ENCODE measurements at places on chromosomes 2 and 18.

DNA sequence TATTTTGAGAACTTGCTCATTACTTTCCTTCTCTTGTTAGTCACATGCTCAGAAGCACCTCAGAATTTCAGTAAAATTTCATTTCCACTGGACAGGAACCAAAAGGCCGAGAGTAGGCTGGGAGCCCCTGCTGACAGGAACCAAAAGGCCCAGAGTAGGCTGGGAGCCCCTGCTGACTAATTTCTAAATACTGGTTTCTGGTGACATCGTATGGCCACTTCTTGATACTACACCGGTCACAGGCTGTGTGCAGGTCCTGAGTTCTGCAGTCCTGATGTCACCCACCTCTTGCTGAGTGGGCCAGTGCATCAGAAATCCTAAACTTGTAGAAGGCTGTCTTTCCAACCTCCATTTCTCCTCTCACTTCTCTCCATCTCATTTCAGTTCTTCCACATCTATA is 17.7 kb upstream of the EN1 start:
- DNase-seq: no peak

DNA sequence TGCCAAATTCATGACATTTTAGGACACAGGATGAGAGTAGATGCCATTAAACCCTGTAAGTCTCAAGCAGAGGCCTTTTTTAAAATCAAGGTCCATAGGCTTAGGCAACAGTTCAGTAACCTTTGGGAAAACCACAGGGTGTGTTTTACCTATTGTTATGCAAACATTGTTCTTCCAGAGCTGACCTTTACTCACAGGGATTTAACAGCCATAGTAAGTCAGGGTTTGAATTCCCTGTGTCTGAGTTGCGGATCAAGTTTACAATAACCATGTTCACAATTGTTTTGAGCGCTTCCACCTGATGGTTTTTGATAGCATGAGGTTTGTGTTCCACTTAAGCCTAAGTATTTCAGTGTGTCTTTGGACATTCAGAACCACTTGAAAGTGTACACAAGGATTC is 160.1 kb upstream of the BOD1L2 start:
- no peak for DNase-seq

GRCh38 chr2:138534791-138535190 is 33.2 kb downstream of the SPOPL start:
- DNase-seq: no peak

GRCh38 chr2:187079901-187080300 is 230.9 kb upstream of the ZSWIM2 start:
- no peak for DNase-seq

- no peak for DNase-seq
Measured at GRCh38 chr18:47522359-47522758, 270.9 kb upstream of the SKOR2 start.

- DNase-seq: no peak
Measured at GRCh38 chr2:7030810-7031209, 113.6 kb downstream of the RNF144A start.

DNA sequence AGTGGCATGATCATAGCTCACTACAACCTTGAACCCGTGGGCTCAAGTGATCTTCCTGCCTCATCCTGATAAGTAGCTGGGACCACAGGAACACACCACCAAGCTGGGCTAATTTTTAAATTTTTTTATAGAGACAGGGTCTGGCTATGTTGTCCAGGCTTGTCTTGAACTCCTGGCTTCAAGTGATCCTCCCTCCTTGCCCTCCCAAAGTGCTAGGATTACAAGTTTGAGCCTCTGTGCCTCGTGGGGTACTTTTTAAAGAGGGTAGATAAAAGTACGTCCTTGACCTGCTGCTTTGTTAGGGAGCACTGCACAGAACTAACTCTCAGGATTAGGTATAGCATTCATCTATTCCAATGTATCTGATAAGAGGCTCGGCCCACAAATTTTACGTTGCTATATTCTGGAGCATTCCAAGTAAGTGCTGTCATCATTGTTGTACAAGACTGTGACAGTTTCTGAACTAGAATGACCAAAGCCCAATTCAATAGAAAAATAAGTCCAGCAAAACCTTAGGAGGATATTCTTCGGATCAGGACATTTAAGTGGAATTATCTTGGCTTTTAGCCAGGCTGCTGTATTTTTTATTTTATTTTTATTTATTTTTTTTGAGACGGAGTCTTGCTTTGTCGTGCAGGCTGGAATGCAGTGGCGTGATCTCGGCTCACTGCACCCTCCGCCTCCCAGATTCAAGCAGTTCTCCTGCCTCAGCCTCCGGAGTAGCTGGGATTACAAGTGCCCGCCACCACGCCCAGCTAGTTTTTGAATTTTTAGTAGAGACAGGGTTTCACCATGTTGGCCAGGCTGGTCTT is 4.1 kb downstream of the MTCL1 start:
- DNase-seq: no peak

GRCh38 chr2:45698554-45698953 is 47.1 kb downstream of the PRKCE start:
- DNase-seq: no peak

- no peak for DNase-seq
Measured at GRCh38 chr2:48400553-48401164, 129.3 kb upstream of the STON1 start.

DNA sequence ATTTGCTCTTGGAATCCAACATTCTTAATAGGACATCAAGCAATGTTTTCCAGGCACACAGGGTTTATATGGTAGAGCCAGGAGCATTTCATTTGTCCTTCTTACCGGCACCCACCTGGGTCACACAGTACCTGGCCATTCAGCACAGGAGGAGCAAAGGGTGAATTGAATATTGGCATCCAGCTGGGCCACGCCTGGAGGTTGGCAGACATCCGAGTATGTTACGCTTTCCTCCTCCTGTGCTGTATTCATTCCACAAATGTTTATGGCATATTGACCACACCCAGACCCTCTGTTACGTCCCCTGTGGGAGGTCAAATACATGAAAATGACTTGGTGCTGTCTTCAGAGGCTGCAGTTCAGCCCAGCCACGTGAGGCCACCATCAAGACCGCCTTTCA is 206.2 kb downstream of the RTP5 start:
- no peak for DNase-seq

DNA sequence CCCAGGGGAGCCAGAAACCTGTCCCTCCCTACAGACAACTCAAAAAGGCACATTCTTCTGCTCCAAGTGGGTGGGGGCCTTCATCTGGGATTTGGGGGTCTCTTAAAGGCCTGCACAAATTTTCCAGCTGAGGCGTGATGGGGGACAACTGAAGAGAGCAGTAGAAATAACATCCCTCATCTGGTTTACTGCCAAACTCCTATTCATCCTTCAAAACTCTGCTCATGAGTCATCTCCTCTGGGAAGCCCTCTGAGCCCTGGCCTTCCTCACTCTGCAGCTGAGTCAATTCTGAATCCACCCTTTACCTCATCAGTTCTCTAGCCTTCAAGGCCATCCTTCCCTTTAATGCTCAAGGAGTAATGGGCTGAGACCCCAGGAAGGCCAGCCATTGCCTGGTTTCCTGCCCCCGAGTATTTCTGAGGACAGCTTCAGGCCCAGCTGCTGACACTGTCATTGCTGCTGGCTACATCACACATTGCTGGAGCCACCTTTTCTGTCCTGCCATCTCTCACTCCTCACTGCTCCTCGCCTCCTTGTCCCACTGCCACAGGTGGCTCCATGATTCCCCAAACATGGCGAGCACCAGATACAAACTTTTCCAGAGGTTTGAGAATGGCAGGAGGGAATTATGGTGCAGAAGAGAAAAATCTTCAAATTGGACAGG is 32.2 kb upstream of the GLI2 start:
- DNase-seq: peak; percentile 42

- peak; percentile 3 for DNase-seq
Measured at GRCh38 chr2:110983133-110983532, 137.6 kb upstream of the BCL2L11 start.

GRCh38 chr18:79403723-79404566 is 8.2 kb downstream of the NFATC1 start:
- DNase-seq: no peak

GRCh38 chr2:208781166-208781565 is 374.6 kb downstream of the PTH2R start:
- no peak for DNase-seq

DNA sequence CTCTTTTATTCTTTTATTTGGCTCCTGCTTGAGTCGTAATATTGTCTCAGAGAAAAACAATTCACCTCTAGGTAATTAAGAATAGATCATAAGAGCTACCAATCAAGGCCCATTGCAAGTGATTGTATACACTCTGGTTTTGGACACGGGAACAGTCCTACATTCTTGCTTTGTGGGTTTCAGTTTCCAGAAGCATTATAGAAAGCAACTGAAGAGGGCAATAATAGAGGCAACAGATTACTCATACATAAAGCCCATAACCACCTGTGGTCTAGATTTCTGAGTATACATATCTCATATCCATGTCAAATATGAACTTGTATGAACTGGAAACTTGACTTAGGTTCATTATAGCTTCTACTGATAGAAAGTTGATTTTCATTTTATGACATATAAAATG is 65.4 kb downstream of the DIS3L2 start:
- DNase-seq: no peak

- no peak for DNase-seq
Measured at GRCh38 chr2:28363686-28364280, 28.9 kb upstream of the FOSL2 start.

- DNase-seq: no peak
Measured at GRCh38 chr18:25279961-25280360, 72.0 kb downstream of the ZNF521 start.

- no peak for DNase-seq
Measured at GRCh38 chr2:64852771-64853241, 136.4 kb upstream of the SLC1A4 start.

- no peak for DNase-seq
Measured at GRCh38 chr2:158131483-158131912, 29.8 kb downstream of the UPP2 start.

GRCh38 chr2:230758566-230759480 is 46.2 kb downstream of the CAB39 start:
- peak; percentile 86 for DNase-seq

GRCh38 chr2:187382131-187382530 is 65.9 kb downstream of the CALCRL start:
- DNase-seq: no peak

DNA sequence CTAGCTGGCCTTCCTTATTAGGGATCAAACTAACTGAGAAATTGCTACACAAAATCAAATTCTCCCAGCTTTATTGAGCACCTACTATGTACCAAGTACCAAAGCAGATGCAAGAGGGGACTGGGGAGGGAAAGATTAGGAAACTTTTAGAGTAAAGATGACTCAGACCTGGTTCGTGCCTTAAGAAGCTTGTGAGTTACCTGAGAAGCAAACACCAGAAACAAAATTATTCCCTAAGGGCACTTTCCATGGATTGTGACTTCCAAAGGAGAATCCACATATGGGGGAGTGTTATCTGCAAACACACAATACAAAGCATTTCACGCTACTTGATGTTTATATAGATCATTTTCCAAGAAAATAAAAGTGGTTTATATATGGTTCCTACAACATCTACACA is 326.9 kb upstream of the HNRNPA3 start:
- no peak for DNase-seq

- peak; percentile 73 for DNase-seq
Measured at GRCh38 chr2:205060269-205060668, 515.0 kb downstream of the PARD3B start.

DNA sequence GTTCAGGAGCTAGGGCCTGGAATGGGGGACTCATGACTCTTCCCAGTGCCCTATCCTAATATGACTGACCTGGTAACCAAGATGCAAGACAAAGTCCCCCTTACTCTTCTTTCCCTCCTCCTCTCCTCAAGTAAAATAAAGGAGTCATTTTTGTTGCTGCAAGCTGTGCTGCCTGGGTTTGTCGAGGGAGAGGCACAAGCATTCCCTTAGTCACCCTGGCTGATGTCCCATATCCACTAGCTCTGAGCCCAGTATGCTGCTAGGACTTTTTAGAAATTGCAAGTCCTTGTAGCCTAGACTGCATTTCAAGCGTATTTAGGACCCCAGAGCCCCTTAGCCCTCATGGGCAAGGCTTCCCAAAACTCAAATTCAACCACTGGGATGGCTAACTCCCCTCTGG is 338.5 kb upstream of the SETBP1 start:
- DNase-seq: no peak

DNA sequence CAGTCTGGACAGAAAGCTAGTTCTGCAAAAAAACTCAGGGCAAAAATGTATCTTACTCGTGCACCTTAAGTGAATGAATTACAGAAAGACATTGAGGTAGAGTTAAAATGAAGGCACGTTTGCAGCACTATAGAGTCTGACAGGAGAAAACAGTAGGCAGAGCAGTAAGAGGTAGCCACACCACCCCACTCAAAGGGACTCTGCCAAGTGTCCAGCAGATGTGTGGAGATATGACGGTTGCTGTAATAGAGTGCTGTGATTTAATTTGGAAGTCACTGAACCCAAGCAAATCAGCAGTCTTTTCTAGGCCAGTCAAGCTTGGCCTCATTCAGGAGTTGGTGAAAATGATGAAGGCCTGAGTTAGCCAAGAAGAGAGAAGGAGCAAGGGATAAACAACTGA is 464.4 kb downstream of the PTPRM start:
- DNase-seq: no peak

GRCh38 chr18:75346671-75347070 is 80.8 kb downstream of the SMIM21 start:
- DNase-seq: no peak

GRCh38 chr18:10157706-10158105 is 243.9 kb downstream of the VAPA start:
- DNase-seq: no peak

GRCh38 chr2:233453111-233453915 is 99.0 kb downstream of the DGKD start:
- no peak for DNase-seq

GRCh38 chr2:112690853-112691401 is 29.9 kb upstream of the NT5DC4 start:
- no peak for DNase-seq

DNA sequence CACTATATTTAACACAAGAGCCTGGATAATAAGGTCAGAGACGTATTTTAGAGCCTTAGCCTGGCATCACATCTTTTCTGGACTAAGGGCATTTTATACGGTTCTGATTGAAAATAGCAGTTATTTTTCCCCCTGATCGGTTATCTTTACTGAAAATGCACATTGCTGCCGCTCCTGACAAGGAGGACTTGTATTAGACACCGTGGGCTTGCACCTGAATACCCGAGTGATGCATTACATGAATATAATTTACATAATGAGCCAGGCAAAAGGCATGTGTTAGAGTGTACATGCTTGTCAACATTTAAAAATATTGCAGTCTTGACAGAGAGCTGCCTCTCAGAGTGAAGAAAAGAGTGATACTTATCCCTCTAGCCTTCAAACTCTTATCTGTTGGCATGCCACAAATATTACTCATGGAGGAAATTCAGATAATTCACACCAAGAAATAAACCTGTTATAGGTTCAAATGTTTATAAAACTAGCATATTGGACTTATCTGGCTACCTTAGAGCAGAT is 470.5 kb upstream of the ETAA1 start:
- no peak for DNase-seq

DNA sequence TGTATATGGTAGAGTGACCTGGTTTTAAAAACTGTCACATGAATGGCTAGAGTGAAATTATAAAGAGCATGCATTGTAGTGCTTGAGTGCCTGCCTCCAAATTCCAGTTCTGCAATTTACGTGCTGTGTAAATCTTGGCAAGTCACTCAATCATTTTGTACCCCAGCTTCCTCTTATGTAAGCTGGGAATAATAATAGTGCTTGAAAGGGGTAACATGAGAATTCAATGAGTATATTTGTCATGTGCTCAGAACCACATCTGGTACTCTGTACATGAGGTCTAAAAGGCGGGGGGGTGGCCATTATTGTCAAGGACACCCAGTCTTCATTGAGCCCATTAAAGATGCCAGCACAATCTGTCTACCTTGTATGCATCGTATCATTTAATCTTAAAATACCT is 214.8 kb downstream of the MC4R start:
- DNase-seq: no peak

GRCh38 chr18:74204526-74205152 is 56.3 kb downstream of the TIMM21 start:
- DNase-seq: no peak
